ENCODE measurements at places on chromosomes 7 and 10.

GRCh38 chr10:91340613-91341362, 69.4 kb upstream of the HECTD2 start:
- no peak for DNase-seq

GRCh38 chr7:44990109-44991023, 9.6 kb upstream of the CCM2 start:
- DNase-seq = no peak

DNA sequence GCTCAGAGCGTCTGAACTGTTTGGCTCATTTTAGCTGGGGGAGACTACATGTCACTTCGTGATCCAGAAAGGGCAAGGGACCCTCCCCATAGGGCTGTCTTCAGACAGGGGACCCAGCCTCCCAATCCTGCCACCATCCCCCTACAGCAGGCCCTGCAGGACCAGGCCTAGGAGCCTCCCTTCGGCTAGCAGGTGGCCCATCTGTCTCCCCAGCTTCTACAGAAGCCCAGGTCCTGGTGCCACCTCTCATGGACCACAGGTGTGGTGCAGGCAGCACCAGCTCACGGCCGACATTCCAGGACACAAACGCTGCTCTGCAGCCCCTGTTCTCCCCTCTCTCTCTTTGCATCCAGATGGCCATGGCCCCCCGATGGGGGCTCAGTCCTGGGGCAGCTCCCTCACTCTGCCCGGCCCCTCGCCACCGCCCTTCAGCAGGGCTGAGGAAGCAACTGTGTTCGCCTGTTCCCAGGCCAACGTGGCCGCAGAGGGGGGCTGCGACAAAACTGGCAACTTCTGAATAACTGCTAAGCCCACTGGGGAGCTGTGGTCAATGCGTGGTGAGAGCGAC, 10.3 kb downstream of the TECPR1 start:
- no peak for DNase-seq

GRCh38 chr7:156612930-156613329, 27.6 kb upstream of the RNF32 start:
- no peak for DNase-seq

GRCh38 chr10:110171032-110171431, 36.4 kb upstream of the MXI1 start:
- peak; percentile 23 for DNase-seq

DNA sequence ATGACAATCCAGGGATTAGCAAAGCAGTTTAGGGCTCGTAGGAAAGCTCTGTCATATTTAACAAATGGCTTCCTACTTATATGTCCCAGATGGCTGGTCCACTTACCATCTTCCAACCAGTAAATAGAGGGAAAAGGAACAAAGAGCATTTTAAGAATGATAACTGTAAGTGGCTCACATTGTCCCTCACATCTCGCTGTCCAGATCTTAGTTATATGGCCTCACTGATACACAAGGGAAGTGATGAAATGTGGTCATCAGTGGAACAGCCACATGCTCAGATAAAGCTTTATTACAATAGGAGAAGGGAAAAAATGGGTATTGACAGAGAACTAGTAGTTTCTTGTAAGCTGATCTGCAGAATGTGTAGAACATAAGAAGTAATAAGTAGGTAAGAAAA, 35.8 kb downstream of the IQUB start:
- DNase-seq = no peak

GRCh38 chr7:83684928-83685327, 36.0 kb upstream of the SEMA3E start:
- DNase-seq = no peak

DNA sequence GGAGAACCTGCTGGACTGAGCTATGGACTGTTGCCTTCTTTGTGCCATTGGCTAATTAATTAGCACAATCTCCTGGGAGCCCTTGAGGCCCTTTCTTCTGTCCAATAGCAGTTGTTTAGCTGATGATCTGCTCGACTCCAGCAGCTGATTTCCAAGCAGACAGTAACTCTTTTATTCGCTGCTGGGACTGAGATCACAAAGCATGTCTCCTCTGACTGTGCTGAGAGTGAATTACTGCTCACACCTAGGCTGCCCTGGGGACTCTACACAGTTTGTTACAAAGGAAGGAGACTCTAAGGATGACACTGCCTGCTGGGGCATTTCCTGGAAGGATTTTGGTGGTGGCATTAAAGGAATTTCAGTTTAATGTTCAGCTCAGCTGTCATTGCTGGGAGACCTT, 31.4 kb downstream of the CASP7 start:
- no peak for DNase-seq

DNA sequence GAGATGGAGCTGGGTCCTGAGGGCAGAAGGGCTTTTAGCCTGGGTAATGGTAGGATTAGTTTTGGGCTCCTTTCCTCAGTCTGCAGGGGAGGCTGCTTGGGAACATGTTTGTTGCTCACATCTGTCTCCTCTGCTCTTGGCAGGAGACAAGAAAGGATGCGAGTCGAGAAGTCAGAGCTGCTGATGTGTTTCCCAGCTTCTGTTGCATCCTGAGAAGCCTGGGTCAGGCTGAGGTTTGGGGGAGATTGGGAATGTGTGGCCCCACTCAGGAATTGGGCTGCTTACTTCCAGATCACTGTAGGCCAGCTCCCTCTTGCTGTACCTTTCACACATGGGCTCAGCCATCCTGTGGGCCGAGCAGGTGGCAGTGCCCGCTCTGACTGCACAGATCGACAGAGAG, 79.2 kb downstream of the CCNY start:
- no peak for DNase-seq

GRCh38 chr7:65796205-65796604, 76.7 kb upstream of the VKORC1L1 start:
- DNase-seq = no peak

GRCh38 chr10:95467162-95467599, 94.0 kb downstream of the SORBS1 start:
- DNase-seq = no peak

GRCh38 chr10:75462865-75463264, 31.4 kb downstream of the LRMDA start:
- no peak for DNase-seq

DNA sequence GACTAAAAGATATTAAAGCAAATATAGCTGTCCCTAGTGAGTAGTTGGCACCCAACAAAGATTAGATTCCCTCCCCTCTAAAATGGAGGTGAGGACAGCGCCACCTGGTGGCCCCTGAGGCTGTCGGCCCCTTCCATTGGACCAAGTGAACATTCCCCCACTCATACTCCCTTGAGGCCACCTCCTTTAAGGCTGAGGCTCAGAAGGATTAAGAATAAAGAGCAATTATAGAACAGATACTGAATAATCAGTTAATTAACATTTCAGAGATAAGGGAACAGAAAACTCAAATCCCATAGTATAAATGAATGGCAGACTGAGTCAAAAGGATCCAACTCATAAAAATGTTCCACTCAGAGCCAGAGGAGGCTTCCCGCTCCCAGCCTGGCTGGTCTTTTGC, 130.4 kb upstream of the GHITM start:
- DNase-seq = no peak

DNA sequence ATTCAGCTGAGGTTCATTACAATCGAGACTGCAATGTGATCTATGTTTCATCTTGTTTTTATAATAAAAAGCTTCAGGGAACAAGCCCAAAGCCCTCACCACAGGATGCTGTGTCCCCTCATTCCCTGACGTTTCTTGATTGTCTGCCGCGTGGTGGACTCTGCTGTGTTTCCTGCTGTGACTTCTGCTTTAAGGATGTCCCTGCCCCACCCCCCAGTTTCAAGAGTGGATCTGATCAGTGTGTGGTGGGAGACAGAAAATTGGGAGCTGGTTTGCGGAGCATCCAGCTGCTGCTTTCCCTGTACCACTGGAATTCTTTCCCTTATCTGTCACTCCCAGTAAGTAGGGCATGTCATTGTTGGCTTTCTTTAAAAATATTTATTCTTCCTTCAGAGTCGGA, 86.2 kb downstream of the CREM start:
- DNase-seq = no peak

DNA sequence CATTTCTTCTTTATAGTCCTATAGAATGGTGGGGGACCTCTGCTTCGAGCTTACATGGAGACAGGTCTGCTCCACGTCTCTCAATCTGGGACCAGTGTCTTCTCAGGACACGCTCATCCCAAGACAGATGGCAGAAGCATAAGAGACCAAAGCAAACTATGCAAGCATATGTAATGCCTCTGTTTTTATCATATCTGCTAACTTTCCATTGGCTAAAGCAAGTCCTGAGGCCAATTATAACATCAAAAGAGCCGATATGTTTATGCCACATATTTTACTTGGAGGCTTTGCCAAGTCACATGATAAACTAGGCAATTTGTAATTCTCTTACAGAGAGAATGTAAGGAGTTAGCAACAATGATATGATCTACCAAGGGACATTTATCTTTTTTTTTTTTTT, 102.6 kb upstream of the NRBF2 start:
- no peak for DNase-seq

- no peak for DNase-seq
Observed at GRCh38 chr7:47472444-47473157, 109.3 kb downstream of the TNS3 start.

DNA sequence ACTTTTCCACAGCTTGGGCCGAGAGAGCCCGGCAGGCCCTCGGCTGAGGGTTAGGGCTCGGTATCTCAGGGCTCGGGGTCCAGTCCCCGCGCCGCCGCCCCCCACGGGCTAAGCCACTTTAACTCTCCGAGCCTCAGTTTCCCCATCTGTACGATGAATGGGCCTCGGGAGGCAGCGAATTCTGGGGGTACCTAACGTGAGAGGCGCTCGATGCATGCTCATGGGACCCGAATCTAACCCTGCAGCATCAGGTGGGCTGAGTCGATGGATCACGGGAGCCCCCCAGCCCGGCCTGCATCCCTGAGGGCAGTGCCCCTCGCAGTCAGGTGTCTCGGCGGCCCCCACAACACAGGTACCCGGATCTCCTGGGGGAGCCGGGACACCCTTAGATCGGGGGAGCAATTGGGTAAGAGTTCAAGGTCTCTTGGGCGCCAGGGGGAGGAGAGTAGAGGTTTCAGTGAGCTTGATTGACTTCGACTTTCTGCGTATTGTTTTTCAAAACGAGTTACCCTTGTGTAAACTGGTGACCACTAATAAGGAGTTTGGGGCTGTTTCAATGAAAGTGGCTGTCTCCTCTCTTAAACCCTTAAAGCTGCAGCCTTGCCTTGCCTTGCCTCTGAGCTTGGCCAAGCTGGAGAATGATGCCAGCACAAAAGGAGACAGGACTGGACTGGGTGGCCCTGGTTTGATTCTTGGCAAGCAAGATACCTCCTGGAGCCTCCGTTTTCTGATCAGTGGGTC, 631 bp downstream of the POR start:
- DNase-seq = no peak

DNA sequence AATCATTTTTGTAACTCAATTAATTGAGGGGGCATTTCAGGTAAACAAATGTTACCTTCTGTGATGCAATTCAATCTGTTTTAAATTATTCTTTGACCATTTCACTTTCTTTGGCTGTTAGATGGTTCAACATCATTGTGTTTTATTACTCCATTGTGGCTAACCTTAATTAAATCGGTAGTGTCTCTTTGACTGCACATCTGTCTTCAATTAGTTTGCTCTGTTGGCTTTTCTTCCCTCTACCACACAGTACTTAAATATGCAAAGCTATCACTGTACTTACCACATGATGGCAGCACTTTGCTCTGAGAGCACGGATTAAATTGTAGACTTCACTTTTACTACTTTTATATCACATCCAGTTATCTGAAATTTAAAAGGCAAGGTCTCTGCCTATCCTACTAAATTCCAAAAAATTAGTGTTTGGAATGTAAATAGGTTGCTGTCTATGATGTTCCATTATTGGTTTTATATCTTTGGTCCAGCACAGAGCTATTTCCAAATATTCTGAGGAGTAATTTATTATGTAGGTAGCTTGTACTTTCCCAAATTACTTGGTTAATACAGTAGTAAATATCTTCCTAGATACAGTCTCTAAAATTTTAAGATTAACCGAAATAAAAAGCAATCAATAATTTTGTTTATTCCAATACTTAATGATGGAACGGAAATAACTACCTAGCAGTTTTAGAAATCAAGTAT, 352.0 kb downstream of the PCLO start:
- no peak for DNase-seq

- no peak for DNase-seq
Observed at GRCh38 chr10:83218205-83218604, 921.1 kb upstream of the GHITM start.

DNA sequence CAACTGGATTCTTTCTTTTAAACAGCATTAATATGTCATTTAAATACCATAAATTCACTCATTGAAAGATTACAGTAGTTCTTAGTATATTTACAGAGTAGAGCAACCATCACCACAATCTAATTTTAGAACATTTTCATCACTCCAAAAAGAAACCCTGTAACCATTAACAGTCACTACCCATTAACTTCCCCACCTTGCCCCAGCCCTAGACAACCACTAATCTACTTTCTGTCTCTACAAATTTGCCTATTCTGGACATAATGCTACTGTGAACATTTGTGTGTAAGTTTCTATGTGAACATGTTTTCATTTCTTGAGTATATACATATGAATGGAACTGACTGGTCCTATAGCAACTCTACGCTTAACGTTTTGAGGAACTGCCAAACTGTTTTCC, 42.4 kb downstream of the P4HA1 start:
- no peak for DNase-seq

GRCh38 chr10:122852261-122852660, 6.6 kb upstream of the CUZD1 start:
- no peak for DNase-seq

- no peak for DNase-seq
Observed at GRCh38 chr10:4082861-4083260, 297.9 kb upstream of the KLF6 start.

DNA sequence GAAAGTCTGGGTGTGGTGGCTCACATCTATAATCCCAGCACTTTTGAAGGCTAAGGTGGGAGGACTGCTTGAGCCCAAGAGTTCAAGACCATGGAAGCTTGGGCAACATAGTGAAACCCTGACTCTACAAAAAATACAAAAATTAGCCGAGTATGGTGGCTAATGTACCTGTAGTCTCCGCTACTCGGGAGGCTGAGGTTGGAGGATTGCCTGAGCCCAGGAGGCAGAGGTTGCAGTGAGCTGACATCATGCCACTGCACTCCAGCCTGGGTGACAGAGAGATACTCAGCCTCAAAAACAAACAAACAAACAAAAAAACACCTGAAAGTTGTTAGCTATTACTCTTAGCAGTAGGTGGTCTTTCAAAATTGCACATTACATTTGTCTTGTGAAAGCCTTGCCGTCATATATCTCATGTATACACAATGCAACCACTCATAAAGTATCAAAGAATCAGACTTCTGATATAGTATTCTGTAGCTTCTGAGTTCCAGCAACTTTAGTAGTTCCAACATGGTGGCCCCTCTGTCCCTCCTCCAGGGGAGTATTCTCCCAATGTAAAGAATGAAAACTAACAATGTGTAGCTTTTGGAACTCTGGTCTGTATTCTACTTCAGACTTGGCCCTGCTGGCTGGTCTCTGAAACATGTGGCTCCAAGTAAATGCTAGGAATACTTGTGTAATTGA, 101.5 kb downstream of the ZNF92 start:
- DNase-seq = no peak

- no peak for DNase-seq
Observed at GRCh38 chr10:102643336-102644065, 778 bp upstream of the TRIM8 start.

- no peak for DNase-seq
Observed at GRCh38 chr10:121352231-121352855, 245.9 kb downstream of the FGFR2 start.

All from osteocyte (in vitro differentiated cells).